ENCODE measurements at places on chromosomes 12 and 14.

DNA sequence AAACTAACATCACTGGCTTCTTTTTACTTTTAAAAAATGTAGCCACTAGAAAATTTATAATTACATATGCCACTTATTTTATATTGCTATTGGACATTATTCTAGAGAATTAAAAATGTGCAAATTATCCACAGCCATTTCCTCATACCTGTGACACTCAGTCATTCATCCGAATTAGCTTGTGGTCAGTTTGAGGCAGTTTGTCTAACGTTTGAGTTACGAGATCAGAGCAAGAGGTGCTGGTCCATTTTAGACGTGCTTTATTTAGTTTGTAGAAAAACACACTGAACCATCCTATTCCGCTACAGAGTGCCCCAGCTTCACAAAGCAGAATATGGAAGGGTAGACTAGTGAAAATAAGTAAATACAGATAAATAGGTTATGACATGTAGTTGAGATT is 513.0 kb downstream of the NRXN3 start:
- no peak for DNase-seq

DNA sequence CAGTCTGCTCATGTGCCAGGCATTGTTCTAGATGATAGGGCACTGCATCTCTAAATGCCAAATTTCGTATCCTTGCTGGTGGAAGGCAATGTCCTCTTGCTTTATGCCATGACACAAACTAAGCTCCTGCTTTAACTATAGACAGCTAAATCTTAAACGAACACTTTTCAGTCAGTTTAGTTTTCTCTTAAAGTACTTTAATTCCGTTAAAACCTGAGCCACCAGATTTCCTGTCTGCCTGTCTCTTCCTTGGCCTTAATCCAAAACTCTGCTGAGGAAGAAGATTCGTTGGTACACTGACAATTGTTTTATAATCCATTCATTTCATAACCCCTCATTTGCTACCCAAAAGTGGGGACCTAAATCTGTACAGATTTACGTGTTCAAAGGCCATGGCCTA is 194.4 kb upstream of the BCL2L14 start:
- no peak for DNase-seq

- DNase-seq, result no peak
These were observed 17.7 kb downstream of the RIN3 start for GRCh38 chr14:92531106-92531873.

- no peak for DNase-seq
These were observed 68.1 kb upstream of the HECTD1 start for GRCh38 chr14:31275731-31276130.

- peak; percentile 18 for DNase-seq
These were observed 270.6 kb downstream of the PAWR start for GRCh38 chr12:79420146-79420618.

- DNase-seq, result no peak
These were observed 68.0 kb downstream of the PTPRR start for GRCh38 chr12:70852416-70853150.

DNA sequence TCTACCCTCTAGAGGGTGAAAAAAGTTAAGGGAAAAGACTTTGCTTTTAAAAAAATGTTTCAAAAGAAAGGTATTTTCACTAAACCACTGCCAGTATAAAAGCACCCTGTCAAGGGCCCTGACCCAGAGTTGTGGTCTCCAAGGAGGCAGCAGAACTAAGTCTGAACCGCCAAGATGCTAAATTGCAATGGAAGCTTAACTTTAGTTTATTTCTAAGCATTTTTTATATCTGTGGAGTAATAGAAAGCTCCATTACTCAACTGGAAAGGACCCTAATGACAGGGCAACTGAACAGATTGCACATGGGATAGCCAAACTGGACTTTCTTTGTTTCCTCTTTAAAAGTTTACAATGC is 379.8 kb downstream of the NAV3 start:
- DNase-seq, result no peak

DNA sequence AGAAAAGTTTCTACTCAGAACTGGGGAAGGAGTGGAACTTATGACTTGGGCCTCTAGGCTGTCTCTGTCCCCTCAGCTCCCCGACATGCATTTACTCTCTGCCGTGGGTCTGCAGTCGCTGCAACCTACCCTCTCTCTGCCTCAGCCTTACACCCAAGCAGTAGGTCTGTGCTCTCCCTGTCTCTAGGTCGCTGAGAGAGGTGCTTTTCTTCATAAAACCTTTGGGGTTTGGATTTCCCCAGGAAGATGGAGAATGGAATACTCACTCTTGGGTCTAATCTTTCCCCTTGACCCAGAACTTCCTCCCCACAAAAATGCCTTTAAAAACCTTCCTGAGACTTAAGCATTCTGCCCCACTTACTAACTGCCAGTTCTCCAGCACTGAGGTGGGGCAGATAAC is 12.9 kb downstream of the GPR84 start:
- no peak for DNase-seq

DNA sequence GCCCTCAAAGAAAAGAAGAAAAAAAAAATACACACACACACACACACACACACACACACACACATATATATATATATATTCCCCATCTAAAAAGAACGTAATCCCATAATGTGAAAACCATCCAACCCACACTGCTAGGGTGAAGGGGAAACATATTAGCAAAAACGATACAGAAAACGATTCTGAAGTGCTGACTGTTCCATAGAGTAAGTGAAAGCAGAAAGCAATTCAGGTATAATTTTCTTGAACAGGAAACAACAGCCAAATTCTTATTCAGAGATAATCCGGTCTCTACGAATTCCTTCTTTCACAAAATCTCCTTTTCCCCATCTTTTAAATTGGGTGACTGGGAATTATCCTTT is 393.5 kb downstream of the NOVA1 start:
- no peak for DNase-seq
